ENCODE measurements at places on chromosomes 16 and 17. TPM values are rescaled to one million over a fixed set of nuclear protein-coding genes. Genes with fewer than 3 reads are reported as not detected.

- no peak for DNase-seq
These were observed 77.6 kb downstream of the CLEC16A start for GRCh38 chr16:11022002-11022401.

Gene SECTM1
- 1.4 TPM for polyA plus RNA-seq

GRCh38 chr16:49588026-49588425 lies 214.4 kb downstream of the C16orf78 start:
- DNase-seq: no peak

DNA sequence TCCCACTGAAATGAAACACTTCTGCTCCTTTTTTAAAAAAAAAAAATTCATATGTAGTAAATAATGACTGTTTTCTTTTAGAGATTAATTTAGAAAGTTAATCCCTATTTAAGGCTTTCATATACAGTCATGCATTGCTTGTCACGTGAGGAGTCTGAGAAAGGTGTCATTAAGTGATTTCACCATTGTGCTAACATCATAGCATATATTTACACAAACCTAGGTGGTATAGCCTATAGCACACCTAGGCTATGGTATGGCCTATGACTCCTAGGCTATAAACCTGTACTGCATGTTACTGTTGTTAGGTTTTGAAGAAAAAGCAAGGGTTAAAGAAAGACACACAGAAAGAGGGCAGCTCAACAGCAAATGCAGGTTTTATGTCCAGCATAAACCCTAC lies 13.7 kb downstream of the PPY start:
- DNase-seq: no peak

Gene TBC1D28
- polyA plus RNA-seq: not detected
